ENCODE measurements at places on chromosomes 7 and 10.

DNA sequence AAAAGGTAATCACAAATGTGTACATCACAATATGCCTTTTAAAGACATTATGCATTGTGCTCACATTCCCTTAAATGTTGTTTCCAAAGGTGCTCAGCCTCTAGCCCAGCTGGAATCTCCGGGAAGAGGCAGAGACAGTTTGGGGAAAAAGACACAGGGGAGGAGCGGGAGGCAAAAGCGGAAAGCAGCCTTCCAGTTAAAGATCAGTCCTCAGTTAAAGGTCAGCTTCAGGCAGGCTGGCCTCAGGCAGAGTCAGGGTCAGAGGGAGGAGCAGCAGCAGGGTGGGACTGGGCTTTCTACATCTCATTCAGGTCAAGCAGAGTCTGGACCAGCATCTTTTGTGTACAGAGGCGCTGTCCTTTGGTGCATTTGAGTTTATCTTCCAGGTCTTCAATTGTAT, 18.6 kb downstream of the ST7 start:
- no peak for DNase-seq

GRCh38 chr10:15540727-15541126, 169.6 kb upstream of the FAM171A1 start:
- no peak for DNase-seq

DNA sequence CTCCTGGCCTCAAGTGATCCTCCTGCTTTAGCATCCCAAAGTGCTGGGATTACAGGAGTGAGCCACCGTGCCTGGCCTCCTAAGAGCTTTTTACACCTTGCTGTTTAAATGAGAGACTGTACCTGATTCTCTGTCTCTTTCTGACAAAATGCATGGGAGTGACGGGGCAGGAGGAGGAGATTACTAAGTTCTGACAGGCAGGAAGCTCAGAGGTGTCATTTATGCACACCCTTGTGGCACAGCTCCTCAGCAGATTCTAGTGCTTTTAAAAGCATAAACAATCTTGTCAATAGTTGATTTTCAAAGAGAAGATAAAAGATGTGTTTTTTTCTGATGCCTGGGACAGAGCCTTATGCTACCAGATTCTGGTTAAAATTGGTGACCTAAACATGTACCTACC, 39.7 kb upstream of the STEAP4 start:
- no peak for DNase-seq

DNA sequence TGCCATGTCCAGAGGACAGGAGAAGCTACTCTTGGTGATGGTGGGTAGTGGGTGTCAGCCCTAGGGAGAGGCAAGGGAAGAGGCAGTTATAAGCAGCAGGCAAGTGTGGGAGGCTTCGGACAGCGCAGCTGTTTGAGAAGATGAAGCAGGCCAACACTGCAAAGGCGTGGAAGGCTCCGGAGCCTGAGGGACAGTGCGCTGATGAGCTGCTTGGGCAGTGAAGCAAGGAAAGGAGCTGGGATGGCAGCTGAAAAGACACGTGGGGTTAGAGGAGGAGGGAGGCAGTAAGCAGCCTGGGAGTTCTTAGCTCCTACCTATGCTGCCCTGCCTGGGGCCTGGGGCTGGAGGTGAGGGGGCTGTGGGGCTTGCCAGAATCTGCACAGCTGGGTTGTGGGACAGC, 50.1 kb upstream of the CRTAC1 start:
- DNase-seq = no peak

DNA sequence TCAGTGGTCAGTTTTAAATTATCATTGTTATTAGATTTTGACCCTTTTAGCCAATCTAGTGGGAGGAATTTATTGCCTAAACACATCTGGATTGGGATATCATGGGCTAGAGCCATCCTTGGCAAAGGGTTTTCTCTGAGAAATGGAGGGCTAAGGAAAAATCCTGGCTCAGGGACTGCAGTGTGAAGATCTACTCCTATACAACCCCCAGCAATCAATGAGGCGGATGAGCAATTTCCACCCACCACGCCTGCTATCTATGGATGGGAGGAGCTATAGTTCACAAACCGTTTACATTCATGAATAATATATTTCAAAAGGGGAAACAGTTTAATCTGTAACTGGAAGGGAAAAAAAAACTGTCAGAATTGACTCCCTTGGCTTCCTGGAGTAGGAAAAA, 2.7 kb downstream of the CAV1 start:
- DNase-seq = no peak

DNA sequence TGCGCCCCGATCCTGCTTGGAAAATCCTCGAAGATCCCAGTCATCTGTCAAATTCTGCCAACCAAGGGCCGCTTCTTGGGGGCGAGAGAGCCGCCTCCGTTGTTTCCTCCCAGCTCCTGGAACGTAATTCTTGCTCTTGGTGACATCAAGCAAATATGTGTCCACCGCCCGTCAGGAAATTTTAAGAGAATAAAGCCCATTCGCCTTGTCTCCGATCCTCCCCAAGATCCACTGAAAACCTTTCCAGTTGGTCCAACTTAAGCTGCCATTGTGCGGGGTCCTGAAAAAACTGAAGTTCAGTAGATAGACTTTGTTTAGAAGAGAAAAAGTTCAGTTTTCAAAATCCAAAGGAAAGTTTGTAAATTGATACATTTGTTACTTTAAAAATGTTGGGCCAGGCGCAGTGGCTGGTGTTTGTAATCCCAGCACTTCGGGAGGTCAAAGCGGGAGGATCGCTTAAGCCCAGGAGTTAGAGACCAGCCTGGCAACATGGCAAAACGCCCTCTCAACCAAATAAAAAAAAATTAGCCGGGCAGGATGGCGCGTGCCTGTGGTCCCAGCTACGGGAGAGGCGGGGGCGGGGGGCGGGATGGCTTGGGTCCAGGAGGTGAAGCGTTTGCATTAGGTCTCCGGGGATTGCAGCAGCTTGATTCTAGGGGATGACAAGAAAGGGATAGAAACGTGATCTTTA, 1.0 kb upstream of the ZNF800 start:
- no peak for DNase-seq

GRCh38 chr7:70474639-70475234, 657.2 kb upstream of the GALNT17 start:
- no peak for DNase-seq

DNA sequence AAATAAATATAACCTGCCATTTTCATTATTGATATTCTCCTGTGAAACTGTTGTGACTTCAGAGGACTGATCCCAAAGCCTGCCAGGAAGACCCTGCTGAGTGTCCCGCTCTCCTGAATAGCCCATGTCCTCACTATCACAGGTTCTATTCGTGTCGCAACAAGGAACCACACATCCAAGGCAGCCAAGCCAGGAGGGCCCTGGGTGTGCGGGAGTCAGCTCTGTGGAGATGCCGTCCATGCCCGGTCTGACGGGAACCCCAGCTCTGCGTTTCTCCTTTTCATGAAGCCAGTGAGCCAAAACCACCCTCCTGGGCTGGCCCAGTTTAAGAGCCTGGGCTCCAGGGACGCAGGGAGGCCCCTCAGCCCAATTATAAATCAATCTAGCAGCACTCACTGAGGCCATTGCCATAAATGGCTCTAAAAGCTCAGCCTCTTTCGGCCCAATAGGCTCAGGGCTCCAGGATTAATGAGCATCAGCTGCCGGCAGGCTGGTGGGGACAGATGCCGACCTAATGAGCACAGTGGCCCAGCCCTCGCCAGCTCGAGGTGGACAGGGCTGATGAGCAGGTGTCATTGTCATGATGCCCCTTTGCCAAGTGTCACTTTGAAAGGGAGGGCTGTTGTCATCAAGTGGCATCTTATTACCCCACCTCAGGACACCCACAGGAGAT, 177.9 kb downstream of the PLXNA4 start:
- no peak for DNase-seq

DNA sequence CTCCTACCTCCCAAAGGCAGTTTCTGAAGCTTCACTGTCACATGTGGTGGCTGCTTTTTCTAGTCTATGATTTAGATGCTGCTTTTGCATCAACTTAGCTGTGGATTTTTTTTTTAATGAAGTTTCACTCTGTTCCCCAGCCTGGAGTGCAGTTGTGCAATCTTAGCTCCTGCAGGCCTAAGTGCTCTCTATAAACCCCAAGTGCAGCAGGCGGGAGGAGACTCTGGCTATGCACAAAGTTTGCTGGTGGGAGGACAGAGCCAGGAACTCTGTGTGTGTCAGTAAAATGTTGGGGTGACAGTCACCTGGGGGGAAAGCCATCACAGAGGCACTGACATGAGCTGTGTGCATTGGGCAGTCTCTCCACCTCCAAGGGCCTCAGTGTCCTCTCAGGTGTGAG, 138.8 kb upstream of the FAM20C start:
- DNase-seq = no peak

GRCh38 chr10:73469579-73469978, 26.2 kb downstream of the PPP3CB start:
- DNase-seq = no peak

GRCh38 chr10:74913377-74913979, 87.1 kb downstream of the KAT6B start:
- no peak for DNase-seq

All from posterior cingulate gyrus (tissue), 11 donors.